Non-pigmented ciliary epithelial cell (primary cell): ENCODE measurements at places on chromosomes 3 and 15.

DNA sequence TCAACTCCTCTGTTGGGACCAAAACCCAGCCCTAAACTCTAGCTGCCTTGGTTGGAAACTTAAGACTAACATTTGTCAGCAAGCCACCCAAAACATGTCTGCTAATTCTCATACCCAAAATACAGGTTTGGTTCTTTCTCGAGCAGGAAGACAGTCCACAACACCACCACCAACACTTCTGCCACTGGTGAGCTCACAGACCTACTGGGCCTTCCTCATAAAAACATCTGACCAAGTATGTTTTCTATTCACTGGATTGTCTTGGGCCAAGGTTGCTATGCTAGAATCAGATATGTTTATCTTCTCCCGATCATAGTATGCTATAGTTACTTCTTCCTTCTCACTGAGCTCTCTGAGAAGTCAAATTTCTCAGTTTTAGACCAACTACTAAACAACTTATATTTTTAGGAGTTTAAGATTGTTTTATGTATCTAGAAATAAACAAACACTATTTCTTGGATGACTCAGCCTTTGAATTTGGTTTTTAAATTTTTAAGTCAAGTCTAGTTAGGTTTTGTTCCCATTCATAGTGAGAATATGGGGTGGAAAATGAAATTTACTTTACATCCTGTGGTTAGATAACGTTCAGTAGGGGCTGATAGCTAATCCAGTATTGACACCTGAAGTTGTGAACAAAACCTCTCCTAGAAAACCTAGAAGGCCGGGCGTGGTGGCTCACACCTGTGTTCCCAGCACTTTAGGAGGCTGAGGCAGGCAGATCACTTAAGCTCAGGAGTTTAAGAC lies 360.5 kb downstream of the RSL24D1 start:
- DNase-seq, result no peak

DNA sequence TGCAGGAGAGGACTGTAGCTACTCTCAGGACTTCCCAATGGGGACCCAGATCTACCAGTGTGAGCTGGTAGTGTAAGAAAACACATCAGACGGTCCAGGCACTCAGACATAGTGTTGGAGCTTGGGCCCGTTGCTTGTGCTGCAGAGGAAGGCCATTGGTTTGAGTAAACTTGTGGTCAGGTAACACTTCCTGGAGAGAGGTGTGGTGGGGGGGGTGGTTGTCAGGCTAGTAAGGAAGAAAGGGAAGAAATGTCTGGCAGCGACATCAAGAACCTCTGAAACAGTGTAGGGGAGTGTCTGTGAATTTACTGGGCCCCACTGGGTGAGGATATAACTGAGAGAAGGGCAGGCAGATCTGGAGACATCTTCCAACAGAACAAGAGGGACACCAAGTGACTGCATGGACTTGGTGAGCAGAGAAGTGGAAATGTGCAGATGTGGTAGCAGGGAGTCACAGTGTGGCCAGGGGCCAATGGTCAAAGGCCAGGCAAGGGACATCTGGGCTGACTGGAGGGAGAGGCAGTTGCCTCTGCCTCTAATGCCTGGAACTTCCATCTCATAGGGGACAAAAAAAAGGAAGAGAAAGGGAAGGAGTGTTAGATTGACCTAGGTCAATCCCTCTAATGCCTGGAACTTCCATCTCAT lies 63.7 kb upstream of the MRPS22 start:
- no peak for DNase-seq

DNA sequence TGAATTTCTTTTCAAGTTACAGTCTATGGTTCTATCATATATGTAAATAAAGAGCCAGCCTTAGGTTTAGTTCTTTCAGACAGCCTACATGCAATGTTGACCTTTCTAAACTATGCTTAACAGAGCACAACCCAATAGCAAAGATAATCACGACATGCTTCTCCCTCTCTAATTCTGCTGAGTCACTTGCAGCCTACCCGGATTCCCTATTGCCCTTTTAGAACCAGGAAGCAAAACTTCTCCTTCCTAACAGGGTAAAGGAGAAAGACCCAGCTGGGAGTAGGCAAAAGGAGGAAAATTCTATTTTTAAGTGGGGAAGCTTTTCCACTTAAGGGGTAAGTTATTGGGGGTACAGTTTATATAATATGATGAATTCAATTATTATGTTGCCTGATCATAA lies 79.3 kb downstream of the SLC7A14 start:
- no peak for DNase-seq

DNA sequence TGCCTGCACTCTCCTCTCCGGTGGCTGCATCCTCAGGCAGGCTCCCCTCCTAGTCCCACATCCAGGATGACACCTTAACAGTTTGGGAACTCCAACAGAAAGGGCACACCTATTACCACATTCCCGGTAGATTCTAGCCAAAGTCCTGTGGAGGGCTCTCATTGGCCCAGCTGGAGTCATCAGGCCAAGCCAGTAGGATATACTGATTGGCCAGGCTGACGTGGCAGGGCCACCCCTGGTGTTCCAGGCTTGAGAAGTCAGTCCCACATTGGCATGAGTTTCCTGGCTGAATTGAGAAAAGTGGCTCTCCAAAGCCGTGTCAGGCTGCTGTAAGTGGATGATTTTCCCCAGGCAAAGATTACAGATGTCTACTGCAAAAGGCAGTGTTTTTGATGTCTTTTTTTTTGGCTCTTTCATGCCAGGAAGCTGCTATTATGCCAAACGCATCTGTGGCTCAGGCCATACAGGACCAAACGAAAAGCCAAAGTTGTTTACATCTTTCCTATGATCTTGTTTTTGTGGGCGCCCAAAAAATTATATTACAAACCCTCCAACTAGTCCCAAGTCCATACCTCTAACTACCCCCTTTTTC lies 6.6 kb upstream of the BLM start:
- DNase-seq, result no peak

- no peak for DNase-seq
These were observed 229.7 kb upstream of the TLE3 start for GRCh38 chr15:70327328-70327855.

GRCh38 chr15:31272558-31273257 lies 53.9 kb upstream of the KLF13 start:
- no peak for DNase-seq

DNA sequence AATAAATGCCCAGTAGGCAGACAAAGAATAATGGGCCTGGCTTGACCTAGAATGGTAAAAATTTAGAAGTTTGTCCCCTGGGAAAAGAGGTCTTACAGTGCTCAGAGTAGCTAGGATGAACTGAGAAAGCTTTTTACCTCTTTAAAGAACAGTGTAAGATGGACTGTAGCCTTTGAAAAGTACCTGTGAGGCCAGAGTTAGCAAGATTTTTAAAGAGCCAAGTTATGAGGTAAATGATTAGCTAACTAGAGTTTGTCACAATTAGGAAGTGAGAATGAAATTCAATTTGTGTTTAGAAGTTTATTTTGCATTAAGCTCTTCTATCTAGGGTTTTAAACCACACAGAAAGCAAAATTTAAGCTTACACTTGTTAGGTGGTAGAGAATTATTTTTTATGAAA lies 480.9 kb downstream of the ZIC1 start:
- DNase-seq, result no peak

DNA sequence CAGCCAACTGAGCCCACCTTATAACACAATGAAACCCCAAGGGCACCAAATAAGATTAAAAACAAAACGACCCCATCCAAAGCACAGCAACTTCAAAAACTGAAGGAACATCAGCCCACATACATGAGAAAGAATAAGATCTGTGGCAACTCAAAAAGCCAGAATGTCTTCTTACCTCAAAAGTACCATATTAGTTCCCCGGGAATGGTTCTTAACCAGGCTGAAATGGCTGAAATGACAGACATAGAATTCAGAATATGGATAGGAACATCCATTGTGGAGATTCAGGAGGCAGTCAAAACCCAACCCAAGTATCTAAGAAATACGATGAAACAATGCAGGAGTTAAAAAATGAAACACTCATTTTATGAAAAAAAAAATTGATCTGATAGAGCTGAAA lies 222.3 kb downstream of the SCAPER start:
- DNase-seq, result no peak

- no peak for DNase-seq
These were observed 228.0 kb upstream of the CGNL1 start for GRCh38 chr15:57148262-57148661.

DNA sequence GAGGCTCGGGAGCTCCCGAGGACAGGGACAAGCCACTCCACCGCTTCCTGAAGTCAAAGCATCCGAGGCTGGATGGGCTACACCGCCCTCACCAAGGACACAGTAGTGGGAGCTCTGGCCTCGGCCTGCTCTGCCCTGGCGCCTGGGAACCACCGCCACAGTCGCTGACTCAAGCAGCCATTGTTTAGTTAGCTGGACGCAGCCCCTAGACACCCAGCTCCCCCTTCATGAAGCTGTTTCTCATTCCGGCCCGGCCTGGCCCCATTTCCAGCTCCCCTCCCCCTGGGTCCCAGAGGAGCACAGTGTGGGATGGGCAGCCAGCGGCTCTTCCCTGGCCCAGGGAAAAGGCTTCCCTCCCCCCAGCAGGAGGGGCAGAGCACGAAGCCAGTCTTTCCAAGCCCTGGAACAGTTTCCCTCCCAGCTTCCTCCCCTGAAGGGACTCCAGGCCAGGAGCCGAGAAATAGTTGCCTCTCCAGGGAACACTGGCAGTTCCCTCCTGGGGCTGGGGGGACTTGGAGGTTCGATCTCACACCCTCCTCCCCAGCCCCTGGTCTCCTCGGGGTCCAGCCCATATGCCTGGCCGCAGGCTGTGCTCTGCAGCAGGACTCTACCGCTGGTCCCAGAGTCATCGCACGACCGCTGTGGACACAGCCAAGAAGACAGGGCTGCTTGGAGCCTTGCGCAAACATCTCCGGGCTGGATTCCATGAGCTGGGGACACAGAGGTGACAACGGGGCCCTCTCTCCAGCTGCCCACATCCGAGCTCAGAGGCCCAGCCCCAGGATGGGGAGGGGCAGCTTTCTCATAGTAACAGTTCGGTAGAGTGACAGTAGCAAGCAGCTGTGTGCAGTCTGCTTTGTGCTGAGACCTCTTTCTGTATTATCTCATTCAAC lies 10.0 kb downstream of the PLXND1 start:
- no peak for DNase-seq

GRCh38 chr15:50458348-50459112 lies 34.3 kb downstream of the USP8 start:
- DNase-seq, result no peak

DNA sequence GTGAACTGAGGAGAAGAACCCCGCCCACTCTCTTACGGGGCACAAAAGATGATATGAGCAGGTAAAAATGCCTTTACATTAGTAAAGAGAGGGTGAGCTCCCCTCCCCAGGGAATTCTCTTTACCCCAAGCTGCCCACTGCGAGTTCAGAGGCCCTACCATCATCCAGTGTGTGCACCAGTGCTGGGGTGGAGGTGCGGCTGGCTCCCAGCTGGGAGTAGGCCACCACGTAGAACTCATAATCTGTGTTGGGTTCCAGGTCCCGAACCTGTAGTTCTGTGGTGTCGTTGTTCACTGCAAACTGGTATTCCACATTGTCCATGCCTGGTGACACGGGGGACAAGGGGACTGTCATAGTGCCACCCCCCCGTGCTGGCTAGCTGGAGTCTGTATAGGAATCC lies 17.1 kb upstream of the IGDCC3 start:
- DNase-seq, result no peak
